ENCODE measurements at places on chromosomes 4 and X.

GRCh38 chr4:151922306-151922705 lies 161.5 kb upstream of the GATB start:
- no peak for DNase-seq

GRCh38 chrX:10756441-10756840 lies 136.1 kb upstream of the MID1 start:
- no peak for DNase-seq

GRCh38 chrX:133846311-133846710 lies 139.1 kb downstream of the GPC3 start:
- DNase-seq, result no peak

- no peak for DNase-seq
Observed at GRCh38 chr4:158930639-158930972, 161.8 kb downstream of the FNIP2 start.

- no peak for DNase-seq
Observed at GRCh38 chr4:73603854-73604584, 16.2 kb downstream of the RASSF6 start.

DNA sequence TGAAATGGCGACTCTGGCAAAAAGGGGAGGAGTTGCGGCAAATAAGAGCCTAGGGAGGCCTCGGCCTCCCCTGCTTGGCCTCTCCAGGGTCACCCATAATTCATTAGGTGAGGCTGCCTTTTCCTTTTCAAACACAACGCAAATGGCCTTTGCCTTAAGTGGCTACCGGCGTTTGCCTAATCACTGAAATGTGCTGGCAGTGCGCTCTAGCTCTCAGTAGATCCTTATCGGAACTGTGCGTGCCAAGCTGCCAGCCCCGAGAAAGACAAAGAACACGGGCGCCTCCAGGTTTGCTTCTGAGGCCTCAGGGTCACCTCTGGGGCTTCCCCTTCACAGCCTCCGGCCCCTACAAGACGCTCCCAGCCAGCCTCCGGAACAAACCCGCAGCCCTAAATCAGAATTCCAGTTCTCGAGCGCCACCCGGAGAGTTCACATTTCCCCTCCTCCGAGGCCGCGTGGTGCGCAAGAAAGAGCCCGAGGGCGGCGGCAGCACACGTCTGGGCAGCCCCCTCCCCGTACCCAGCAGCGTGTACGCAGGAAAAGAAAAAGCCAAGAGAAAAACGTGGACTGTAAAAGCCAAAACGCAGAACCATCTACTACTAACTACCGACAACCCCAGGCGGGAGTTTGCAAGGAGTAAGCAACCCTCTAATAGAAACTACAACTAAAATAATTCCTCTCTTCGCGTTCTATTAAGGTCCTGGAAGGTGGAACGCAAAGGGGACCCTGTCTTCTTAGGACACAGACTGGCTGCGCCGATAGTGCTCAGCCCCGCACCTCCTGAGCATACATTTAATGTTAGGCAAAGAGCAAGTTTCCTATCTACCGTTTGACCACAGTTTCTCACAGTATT lies 76.5 kb upstream of the BCOR start:
- no peak for DNase-seq

Data from stimulated activated CD4-positive, alpha-beta T cell treated with anti-CD3 and anti-CD28 coated beads, TNF-alpha, amount 100 ng/mL, for 4 hours (primary cell).